ENCODE measurements at places on chromosomes 5 and 9.
A peak's percentile ranks its signal among the peaks of the same experiment; 100 is the strongest.

- no peak for DNase-seq
Observed at GRCh38 chr9:129949821-129950220, 93.2 kb downstream of the FNBP1 start.

DNA sequence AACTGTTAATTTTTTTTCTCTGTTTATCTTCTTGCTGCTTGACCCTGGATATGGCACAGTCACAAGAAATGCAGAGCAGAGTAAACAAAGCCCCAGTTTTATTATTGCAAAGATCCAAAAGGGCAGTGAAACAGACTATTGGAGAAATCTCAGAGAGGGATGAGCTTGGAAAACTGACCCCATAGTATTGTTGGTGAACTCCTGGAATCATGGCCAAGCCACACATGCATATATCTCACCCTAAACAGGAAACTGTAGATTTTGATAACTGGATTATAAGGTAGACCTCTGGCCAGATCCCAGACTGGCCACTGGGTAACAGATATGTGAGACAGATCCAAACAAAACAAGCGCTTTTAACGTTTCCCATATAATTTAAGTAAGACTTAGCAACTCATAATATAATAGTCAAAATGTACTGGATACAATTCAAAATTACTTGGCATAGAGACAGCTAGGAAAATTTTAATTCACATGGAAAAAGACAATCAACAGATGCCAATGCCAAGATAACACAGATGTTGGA is 263.5 kb upstream of the SEMA6A start:
- no peak for DNase-seq

GRCh38 chr9:27653957-27654356 is 80.7 kb upstream of the C9orf72 start:
- DNase-seq, result no peak

DNA sequence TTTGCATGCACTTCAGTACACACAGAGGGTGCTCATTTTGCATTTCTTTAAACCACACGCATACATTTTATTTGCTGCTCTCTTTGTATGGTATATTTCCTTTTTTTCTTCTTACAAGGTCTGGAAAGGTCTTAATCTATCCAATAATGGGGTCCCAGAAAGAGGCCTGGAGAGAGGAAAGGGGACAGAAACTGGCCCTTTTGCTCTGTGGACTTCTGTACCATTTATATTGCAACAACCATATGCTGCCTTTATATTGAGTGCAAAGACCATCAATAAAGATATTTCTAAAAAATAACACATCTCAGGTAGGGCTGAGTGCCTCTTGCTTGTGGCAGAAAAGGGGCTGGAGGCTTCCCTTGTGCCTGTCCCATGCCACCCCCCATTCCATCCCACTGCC is 15.5 kb upstream of the DPM2 start:
- no peak for DNase-seq

- peak; percentile 83 for DNase-seq
Observed at GRCh38 chr5:76787237-76787636, 31.6 kb upstream of the F2RL1 start.

- DNase-seq, result no peak
Observed at GRCh38 chr9:10144355-10144754, 468.4 kb downstream of the PTPRD start.

DNA sequence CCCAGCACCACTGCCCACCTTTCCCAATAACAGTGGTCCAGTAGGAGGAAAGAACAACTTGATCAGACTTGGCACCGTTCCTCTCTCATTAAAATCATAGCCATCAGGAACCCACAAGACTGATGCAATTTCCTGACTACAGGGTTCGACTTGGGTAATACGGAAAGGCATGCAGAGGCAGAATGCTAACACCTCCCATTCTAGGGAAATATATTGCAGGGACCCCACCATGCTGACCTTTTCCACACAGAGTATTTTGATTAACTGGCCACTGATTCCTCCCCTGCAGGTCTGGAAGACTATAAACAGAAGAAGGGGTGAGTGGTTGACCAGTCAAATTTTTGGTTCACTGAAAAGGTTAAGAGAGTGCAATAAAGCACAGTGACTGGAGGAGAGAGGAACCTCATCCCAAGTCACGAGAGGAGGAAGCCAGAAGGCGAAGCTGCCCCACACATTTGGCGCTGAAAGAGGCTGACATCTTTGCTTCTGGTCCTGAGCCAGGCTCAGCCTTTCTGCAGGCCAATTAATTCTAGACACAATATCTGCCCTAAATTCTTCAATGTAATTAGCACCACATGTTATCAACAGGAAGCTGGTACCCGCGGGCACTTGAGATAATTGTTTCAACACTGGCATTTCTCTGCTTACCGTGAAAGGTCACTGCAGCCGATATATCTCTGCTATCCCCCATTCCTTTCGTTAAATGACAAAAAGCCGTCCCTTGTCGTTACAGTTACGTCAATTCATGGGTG is 64.7 kb upstream of the SPOCK1 start:
- DNase-seq, result peak; percentile 66

DNA sequence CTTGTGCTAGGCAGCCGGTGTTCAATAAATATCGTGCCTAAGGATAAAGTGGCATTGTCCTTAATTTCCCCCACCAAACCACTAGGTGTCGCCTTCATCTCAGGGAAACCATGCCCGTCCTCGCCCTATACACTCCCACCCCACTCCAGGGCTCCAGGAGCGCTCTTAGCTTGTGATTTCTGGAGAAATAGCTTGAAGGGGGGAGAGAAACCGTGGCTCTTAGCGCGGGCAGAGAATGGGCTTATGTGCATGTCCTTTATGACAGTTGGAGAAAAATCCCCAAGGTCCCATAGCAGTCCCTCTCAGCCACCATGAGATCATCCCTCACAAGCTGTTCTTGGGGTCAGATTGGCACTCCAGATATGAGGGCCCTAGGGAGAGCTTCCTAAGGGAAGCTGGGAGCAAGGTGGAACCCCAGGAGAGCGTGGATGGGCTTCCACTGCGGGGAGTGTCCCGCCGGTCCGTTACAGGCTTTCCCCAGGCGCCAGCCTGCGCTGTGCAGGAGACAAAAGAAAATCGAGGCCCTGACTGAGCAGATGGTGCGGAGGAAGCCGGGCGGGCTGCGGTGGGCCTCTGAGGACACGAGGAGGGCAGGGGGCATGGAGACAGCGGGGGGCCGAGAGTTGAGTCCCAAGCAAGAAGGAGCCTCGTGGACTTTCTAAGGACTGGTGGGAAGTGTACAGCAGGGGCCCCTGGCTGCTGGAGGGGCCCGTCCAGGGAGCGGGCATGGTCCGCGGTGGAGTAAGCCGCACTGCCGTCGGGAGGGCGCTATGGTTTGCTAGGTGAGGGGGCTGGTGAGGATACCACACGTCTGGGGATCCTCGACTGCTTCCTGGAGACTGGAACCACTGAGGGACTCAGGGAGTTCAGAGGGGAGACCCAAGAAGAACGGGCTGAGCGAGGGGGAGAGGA is 750 bp upstream of the NPR2 start:
- DNase-seq, result peak; percentile 81

GRCh38 chr5:21704974-21705668 is 1148.0 kb downstream of the CDH12 start:
- DNase-seq, result no peak

DNA sequence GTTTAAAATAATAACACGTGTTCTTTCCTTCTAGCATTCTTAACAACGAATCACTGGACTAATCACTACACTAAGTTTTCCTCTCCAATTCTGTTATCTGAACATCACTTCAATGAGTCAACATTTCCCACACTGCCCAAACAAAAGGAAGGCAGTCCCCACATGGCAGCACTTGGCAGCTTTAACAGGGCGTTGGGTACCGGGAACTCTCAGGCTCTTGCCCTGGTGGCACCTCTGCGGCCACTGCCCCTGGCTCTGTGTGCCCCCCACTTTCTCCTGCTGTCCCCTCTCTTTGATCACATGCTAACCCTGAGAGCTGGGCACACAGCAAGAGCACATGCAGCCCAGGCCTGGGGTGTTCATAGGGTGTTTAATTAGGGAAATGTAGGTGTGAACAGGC is 15.7 kb downstream of the SLC6A3 start:
- no peak for DNase-seq

DNA sequence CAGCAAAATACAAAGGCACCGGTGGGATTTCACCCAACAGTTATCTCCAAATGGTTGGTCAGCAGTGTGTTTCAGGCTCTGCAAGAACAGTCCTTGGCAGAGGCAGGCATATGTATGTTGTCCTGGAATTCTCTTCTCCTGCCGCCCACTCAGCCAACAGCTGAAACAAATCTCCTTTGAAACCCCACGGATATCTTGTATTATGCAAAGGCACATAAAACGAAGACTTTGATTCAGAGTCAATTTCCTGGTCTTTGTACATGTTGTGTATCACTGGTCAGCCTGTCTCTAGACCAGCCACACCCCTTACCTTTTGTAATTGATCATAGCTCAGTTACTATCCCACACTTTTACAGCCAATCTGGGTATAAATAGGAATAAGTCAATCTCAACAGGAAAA is 29.2 kb downstream of the FREM1 start:
- no peak for DNase-seq

- DNase-seq, result no peak
Observed at GRCh38 chr9:72356041-72356582, 8.9 kb downstream of the ZFAND5 start.

- DNase-seq, result peak; percentile 71
Observed at GRCh38 chr5:74919487-74919886, 53.3 kb upstream of the FAM169A start.

DNA sequence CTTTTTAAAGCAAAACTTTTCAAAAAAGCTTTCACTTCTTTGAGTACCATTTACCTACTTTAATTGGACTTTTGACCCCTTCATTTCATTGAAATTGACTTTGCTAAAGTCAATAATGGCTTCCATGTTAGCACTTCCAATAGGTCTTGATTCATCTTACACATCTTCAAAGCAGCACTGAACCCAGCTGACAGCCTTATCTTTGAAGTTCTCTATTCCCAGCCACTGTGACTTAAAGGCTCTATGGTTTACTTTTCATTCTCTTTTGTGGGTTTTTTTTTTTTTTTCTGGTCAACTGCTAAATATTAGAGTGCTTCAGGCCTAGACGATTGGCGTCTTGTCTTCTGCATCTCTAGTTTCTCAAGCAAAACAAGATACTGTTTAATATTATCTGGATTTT is 385.0 kb downstream of the CTNND2 start:
- no peak for DNase-seq

DNA sequence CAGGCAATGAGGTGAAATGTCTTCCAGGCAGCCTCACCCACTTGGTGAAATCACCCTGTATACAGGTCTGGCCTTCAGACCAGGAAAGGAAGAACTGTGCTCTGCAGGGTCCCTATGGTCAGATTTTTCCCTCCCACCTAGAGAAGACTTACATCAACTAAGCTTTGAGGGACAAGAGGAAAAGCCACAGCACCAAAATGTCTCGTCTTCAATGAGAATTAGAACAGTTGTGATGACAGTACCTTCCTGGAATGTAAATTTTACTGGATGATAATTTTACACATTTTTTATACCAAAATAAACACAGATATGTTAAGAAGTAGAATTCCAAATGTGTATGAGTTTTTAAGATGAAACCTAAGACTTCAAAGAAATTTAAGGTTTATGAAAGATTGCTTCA is 283.9 kb downstream of the SPOCK1 start:
- DNase-seq, result no peak

DNA sequence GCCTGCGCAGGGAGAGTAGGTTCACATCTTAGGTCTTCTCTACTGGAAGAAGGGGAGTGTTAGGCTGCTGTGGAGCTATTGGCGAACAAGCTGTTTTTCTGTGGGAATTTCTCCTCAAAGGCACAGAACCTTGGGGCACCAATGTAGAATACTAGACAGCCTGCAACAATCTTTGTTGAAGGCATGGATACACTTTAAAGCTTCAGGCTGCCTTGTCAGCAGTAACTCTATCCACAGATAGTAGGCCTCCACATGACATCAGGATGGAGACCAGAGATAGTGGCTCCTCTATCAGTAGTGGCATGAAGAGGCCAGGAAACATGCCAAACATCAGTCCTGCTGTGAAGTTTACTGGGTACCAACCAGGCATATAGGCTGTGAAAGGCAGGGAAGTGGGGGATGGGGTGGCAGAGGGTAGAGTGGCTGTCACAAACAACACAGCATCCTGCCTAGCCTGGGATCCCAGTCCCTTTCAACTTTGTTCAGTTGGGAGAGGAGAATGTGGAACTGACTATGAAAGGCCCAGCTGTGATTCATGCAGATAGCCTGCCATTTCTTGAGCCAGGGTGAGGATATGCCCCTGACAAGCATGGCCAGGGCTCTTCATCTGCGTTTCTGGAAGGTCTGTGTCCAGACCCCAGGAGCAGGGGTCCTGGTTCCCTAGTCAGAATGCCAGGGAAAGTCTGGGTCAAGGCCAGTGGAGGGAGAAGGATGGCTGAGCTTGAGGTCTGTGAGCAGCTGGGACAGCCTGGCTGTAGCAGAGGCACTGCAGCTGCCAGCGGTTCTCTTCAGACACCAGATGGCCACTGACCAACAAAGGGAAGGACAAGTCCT is 1.0 kb upstream of the HK3 start:
- no peak for DNase-seq

DNA sequence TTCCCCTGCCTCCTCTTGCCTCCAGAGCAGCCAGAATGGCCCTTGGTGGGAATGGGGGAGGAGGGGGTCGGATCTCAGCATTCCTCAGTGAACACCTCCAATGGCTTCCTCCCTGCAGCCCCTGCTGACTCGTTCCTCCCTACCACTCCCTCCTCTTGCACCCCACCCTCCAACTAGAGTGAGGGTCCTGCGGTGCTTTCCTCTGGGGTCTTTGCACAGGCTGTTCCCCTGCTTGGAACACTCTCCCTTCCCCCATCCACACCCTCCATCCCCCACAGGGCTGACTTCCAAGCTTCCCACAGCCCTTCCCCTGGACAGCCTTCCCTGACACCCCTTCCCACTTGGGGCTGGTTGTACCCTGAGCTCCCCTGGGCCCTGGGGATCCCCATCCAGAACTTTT is 70.4 kb upstream of the NEK6 start:
- DNase-seq, result no peak

DNA sequence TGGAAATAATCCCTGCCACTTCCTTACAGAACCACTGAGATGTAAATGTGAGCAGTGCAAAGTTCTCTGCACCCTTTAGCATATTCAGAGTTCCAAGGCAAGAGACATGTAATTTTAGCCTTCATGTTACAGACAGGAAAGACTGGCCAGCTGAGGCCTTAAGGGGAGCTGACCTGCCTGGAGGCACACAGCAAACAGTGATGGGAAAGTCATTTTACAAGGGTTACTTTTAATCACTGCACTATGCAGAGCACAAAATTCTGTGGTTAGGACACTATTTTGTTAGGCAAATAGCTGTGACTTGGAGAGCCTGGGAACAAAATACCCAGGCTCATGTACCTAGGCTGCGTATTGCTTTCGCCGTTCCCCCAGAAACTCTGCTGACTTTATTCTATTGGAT is 30.2 kb upstream of the TNIP1 start:
- DNase-seq, result no peak

- DNase-seq, result no peak
Observed at GRCh38 chr9:88435336-88435735, 47.1 kb downstream of the SPIN1 start.

DNA sequence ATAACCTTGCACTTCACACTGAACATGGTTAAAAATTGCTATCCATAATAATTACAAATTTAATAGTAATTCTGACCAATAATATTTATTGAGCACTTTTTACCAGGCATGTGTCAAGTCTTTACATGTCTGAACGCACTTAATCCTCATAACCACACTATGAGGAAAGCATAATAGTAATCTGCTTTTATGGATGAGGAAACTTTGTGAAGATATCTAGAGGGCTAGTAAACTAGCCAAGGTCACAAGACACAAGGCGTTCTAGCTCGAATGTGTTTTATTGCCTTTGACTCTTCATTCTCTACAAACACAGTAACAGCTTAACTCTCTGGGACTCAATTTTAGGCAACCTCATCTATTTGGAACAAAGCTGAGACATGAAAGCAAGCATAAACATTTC is 205.1 kb downstream of the ARHGEF28 start:
- peak; percentile 65 for DNase-seq

- no peak for DNase-seq
Observed at GRCh38 chr5:59648949-59649921, 244.3 kb downstream of the PDE4D start.

Data from epithelial cell of esophagus (primary cell).